ENCODE measurements at places on chromosomes 4 and X. TPM values are rescaled to one million over a fixed set of nuclear protein-coding genes. Genes with fewer than 3 reads are reported as not detected.
A peak's percentile ranks its signal among the peaks of the same experiment; 100 is the strongest.

Gene IL9R
- 0.17 TPM for total RNA-seq

Gene BEX1
- total RNA-seq = 81.4 TPM

Gene CLDN34
- not detected for total RNA-seq

Gene NUDT11
- 35.0 TPM for total RNA-seq

Gene TGIF2LX
- total RNA-seq = not detected

Gene POU4F2
- total RNA-seq = not detected

Gene FAM9C
- 0.07 TPM for total RNA-seq

Gene FGA
- not detected for total RNA-seq

Gene MMRN1
- not detected for total RNA-seq

Gene ADRA2C
- total RNA-seq = 34.1 TPM

Gene ANXA3
- total RNA-seq = 37.9 TPM

Gene CT45A1
- not detected for total RNA-seq

Gene PIM2
- total RNA-seq = 161 TPM

Gene VEGFC
- 0.89 TPM for total RNA-seq

DNA sequence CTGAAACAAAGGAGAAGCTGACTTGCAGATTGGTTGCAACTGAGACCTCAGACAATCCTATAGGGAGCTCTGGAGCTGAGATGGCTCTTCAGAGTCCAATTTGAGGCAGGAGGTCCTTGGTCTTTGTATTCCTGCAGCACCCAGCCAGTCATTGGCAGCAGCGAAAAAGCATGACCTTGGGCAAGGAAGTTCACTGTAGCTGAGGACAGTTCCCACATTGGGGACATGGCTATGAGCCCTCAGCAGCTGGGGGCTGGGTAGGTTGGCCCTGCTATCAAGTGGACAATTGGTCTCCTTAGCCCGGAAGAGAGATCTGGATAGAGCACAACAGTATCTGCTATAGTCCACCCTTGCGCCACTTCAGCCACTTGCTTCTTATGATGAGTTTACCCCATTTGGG, 56.9 kb upstream of the ATP6AP2 start:
- DNase-seq = no peak

- DNase-seq = no peak
Observed at GRCh38 chr4:105630670-105631655, 77.5 kb downstream of the INTS12 start.

DNA sequence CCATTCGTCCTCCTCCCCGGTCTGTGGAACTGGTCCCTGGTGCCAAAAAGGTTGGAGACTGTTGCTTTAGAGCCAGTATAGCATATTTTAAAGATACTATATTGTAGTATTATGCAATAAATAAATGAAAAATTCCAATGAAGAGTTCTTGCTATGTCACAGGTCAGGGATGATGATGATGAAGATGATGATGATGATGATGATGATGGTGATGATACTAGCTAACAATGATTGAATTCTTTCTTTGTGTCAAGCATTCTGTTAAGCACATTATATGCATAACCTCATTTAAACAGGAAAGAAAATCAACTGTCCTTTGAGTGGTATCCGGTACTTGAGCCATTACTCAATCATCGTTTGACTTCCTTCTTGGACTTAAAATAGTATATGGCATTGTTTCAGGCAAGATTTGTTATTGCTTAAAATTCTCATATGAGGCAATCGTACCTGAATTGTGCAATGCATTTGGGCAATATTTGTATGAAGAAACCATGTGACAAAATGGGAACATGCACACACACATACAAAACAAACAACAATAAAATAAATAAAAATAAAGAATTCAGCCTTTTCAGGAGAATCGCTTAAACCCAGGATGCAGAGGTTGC, 22.8 kb upstream of the TLR2 start:
- DNase-seq = no peak

- no peak for DNase-seq
Observed at GRCh38 chr4:101954975-101955678, 164.6 kb downstream of the BANK1 start.

DNA sequence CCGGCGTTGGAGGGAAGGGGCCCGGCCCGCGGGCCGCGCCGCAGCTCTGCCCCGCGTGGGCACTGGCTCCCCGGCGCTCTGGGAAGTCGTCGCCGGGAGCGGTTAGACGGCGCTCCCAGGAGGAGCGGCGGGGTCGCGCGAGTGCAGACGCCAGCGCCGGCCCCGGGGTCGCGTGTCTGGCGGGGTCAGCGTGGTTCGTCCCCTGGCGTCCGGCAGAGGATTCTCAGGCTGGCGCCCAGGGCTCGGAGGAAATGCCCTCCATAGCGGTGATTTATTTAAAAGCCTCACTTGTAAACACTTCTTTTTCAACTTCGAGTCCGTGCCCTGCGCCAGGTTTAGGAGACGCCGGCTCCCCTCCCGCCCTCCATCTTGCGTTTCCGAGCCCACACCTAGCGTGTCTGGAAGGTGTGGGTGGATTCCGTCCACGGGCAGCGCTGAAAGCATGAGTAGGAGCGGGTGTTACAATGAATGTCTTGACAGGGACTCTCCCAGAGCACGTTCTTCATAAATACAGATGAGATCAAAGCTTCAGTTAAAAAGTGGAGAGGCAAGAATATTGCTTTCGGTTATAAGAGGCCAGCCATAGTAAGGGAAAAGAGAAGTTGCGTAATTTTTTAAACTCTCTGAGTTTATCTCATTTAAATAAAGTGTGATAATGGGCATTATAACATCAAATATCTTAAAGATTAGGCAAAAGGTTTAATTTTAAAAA, 692 bp downstream of the FAM241A start:
- DNase-seq = peak; percentile 83

GRCh38 chr4:150366487-150366999, 215.4 kb upstream of the MAB21L2 start:
- DNase-seq = peak; percentile 39

GRCh38 chrX:74534569-74535038, 79.8 kb downstream of the RLIM start:
- no peak for DNase-seq

GRCh38 chr4:2995546-2996265, 32.3 kb downstream of the GRK4 start:
- DNase-seq = no peak

DNA sequence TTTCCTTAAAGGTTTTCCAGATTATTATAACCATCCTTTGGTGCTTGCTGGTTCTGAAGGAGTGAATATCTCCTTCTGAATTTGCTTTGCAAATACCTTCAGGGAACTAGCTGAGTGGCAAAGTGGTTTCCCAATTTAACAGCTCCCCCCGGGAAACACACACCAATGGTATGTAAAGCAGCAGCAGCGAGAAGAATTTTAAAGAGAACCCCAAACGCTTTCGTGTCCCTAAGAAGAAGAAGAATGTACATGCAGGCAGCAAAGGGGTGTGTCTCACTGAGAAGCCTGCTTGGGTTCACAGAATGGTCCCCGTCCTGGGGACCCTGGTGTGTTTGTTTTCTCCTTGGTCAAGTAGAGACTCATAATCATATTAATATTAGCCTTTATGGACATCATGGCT, 4.2 kb upstream of the AKAP17A start:
- DNase-seq = no peak

GRCh38 chr4:89619206-89619962, 217.6 kb downstream of the SNCA start:
- DNase-seq = no peak

- no peak for DNase-seq
Observed at GRCh38 chr4:53937918-53938317, 126.5 kb downstream of the CHIC2 start.

DNA sequence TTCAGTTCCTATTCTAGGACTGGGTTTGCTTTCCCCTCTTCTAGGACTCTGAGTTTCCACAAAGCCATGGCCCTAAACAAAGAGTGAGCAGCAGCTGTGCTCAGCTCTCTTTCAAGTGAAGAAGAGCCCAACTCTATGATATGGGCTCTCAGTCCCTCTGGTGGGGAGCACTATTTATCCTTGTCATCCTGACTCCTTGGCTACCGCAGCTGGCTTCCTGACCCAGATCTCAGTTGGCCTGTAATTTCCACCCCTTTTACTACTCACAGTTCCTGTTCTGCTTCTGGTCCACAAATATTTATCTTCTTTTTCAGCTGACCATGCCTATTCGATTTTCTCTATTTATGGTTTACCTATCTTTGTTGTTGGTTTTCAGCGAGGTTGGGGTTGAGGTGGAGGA, 33.8 kb downstream of the F8 start:
- DNase-seq = no peak

GRCh38 chr4:58732973-58733372, 1622.8 kb upstream of the IGFBP7 start:
- no peak for DNase-seq

- DNase-seq = peak; percentile 25
Observed at GRCh38 chr4:182968917-182969650, 51.9 kb upstream of the DCTD start.

- DNase-seq = no peak
Observed at GRCh38 chr4:7236847-7237246, 44.5 kb downstream of the SORCS2 start.

- DNase-seq = no peak
Observed at GRCh38 chr4:63171341-63171740, 1237.9 kb downstream of the TECRL start.

DNA sequence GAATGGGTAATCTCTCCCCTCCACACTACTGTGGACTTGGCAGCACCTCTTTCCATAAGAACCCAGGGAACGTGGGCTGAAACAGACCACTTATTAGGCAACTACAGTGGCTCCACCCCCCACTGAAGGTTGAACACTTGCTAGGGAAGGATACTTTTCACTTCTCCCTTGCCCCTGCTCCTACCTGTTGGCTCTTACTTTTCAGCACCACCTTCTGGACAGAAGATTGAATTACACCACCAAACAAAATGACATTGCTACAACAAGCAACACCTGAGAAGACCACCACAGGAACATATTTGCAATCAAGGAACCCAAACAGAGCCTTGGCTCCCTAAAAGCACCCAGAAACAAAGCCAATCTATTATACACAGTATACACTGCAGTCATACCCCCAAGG, 132.1 kb upstream of the CXCL13 start:
- DNase-seq = peak; percentile 58

- no peak for DNase-seq
Observed at GRCh38 chr4:40858962-40859361, 109.2 kb downstream of the NSUN7 start.

DNA sequence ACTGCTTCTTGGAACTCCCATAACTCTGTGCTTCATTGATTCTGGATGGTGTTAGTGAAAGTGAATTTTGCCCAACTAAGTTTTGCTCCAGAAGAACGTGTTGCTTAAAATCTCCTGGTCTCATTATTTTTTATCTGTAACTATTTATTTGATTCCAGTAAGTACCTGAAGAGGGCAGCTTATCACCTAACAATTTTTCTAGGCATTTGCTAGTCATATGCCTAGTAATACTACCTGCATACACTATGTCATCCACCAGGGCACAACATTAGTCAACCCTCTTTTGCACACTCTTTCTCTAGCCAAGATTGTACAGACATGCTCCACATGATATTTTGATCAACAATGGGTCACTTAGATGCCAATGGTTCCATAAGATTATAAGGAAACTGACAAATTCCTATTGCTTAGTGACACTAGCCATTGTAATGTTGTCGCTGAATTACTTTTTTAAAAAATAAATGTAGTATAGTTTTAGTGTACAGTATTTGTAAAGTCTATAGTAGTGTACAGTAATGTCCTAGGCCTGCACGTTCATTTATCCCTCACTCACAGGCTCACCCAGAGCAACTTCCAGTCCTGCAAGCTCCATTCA, 499.9 kb upstream of the AADAT start:
- peak; percentile 2 for DNase-seq

GRCh38 chr4:73348185-73348584, 55.9 kb upstream of the ALB start:
- no peak for DNase-seq

GRCh38 chrX:115177932-115178331, 11.3 kb upstream of the RBMXL3 start:
- DNase-seq = no peak

DNA sequence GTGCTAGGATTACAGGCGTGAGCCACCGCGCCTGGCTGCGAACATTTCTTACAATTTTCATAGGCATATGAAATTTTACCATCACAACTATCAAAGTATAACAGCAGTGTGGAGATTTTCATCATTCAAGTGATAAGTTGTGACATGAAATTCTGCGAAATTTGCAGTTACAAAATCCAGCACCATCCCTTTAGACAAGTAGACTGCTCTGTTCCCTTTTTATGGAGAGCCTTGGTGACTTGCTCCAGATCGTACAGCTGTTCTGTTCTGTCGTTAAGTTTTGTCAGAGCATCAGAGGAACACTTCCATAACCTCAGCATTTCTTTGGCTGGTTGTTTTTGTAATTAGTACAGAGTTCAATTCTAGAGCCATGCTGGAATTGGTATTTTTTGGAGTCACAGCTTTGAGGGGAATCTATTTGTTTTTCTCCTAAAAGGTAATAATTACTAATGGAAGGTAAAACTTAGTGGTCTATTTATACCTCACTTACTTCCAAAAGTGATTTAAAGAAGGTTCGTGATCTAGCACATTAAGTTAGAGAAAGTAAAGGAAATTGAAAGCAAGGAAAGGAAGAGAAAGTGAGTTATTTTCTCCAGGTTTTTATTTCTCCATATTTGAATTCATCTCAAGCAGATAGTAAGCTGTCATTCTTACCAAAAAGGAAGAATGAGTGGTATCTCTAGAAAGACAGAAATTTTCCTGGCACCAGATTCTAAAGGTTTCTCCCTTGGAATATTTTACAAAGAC, 22.1 kb downstream of the ZRSR2 start:
- no peak for DNase-seq

- no peak for DNase-seq
Observed at GRCh38 chrX:40971736-40972135, 113.5 kb upstream of the USP9X start.

DNA sequence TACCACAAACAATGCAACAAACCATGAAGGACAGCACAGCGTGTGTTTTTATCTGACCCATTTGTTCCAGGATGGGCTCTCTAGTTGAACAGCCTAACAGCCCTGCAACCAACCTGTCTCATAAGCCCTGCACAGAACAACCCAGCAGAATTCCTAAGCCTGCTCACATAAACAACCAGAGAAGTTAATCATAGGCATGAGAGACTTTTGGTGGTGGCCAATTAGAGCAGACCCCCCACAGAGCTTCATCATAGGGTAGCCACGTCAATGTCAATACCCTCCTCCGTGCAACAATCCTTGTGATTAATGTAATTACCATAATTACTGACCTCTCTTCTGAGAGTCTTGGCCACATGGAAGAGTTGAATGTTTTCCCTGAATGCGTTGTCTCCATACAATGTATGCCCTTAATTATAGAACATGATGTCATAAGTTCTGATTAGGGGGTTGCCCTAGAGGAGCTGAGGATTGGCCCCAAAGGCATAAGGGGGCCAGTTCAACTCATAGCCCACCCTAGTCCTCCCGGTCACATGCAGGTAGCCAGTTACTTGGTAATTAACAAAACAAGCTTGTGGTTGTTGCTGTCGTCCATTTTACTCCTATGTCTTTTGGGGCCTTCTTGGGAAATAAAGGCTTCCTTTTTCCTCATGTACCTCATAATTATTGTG, 92.7 kb downstream of the SYNPO2 start:
- no peak for DNase-seq

GRCh38 chrX:143633461-143634308, 2.2 kb downstream of the SLITRK4 start:
- DNase-seq = peak; percentile 44

DNA sequence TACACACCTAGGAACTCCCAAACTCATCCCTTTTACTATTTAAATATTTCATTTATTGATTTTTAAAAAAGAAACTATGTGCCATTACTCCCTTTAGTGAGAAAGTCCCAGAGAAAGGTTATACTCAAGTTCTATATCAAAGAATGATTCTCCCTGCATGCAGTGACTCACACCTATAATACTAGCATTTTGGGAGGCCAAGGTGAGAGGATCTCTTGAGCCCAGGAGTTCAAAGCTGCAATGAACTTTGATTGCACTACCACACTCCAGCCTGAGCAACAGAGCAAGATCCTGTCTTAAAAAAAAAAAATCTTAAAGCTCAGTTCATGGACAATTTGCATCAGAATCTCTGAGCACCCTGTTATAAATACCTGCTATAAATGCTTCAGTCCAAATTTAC, 9.2 kb upstream of the RBPJ start:
- DNase-seq = no peak
